Stimulated activated CD8-positive, alpha-beta memory T cell treated with anti-CD3 and anti-CD28 coated beads, Interleukin-2, amount 100 ng/mL, for 1 hour (primary cell): ENCODE measurements at places on chromosomes 4 and X.

DNA sequence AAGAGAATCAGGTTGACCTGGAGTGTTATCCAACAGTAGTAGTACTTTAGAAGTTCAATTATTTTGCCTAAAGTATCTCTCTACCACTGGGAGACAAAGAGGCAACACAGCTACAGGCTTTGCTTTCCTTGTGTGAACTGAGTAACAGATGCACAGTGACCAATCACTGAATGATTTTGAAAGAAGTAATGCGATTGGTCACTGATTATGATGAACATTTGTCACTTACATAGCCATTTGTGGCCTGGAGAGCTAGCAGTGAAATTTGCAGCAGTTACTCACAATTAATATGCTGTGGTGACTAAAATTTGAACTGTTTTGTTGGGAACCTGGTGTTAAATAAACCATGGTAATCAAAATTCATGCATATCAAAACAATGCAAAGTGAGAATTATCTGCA, 508.7 kb upstream of the DIPK2B start:
- DNase-seq, result no peak

DNA sequence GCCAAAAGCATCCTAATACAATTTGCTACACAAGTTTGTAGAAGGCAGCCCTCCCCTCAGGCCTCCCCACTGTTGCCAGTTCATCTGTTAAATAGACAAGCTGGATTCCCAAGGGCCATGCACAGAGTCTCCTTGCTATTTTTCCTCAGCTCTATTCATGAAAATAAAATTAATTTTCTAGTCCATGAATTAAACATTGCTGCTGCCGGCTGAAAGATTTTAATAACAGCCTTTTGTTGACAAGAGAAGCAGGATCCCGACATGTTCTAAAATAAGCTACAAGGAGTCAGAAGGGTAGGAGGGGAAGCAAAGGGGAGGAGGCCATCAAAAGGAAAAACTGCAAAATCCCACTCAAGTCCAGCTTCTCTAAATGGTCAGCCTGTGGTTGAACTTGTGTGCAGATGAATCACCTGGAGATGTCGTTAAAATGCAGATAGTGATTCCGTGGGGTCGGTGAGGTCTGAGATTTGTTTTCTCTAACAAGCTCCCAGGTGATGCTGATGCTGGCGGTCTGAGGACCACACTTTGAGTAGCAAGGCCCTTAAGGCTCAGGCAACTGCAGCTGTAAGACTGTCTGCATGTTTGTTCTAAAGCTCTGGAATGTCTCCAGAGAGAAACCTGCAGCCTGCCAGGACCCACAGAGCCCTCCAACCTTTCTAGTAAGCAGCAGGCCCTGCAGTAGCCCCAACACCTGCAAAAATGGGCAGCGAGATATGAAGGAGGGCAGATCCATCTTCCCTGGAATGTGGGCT, 9.4 kb downstream of the SCD5 start:
- no peak for DNase-seq

DNA sequence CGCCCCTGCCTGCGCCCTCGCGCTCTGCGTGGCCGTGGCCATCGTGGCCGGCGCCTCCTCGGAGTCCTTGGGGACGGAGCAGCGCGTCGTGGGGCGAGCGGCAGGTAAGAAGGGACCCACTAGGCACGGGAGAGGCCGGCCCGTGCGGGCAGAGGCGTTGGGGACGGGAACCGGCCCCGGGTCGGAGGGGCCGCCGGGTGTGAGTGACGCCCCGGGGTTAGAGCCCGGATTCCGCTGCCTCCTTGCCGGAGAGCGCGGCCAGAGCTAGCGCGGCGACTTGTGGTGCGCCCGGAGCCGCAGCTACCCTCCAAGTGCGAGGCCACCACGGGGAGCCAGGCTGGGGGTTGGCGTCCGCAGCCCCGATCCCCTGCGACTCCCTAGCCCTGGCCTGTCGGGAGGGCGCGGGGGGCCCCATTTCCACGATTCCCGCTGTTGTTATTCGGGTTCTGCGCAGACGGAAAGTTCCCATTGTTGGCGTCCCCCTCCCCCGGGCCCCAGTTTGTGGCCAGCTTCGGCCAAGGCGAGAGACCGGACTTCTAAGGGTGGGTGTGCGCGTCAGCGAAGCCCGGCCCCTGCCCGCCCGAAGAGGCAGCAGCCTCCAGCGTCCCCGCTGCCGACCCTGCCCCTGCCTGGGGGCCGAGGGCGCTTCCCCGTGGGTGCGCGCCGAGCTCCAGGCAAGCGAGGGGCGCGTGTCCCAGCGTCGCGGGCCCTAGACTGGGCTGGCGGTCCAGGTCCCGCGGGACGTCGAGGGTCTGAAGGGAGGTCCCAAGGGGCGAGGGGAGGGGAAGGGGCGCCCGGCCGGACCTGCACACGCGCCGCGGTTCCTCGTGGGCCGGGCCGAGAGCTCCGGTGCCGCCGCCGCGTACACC, 1.1 kb downstream of the FGFR3 start:
- DNase-seq, result no peak

DNA sequence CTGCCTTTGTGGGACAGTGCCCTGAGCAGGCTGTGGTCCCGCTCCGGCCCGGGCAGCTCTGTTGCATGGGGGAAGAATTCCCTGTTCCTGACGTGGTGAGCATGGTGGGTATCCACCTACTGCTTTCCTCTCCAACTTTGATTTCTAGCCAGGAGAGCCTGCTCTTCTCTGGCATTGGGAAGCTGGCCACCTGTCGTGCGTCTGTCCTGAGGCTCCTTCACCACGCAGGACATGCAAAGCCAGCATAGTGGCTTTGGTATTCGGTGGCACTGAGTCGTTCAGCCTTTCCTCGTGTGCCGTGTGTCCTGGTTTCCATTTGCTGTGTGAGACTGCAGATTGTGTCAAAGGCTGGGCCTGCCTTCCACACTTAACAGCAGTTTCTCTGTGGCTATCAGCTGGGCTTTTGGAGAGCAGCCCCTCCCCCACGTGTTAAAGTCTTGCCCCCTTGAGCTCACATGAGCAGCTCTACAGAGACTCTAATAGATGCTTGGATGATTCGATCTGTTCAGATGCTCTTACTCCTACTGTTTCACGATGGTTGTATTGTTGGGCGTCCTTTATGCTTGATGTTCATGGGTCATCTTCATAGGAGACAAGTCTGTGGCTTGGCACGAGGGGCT, 46.3 kb upstream of the CLCN4 start:
- no peak for DNase-seq

GRCh38 chr4:8891646-8892555, 20.3 kb upstream of the HMX1 start:
- no peak for DNase-seq
